ENCODE measurements at places on chromosomes 11 and 22.

- DNase-seq, result no peak
Observed at GRCh38 chr11:131671320-131671719, 300.9 kb downstream of the NTM start.

- DNase-seq, result no peak
Observed at GRCh38 chr11:125621995-125622394, 3.0 kb upstream of the CHEK1 start.

DNA sequence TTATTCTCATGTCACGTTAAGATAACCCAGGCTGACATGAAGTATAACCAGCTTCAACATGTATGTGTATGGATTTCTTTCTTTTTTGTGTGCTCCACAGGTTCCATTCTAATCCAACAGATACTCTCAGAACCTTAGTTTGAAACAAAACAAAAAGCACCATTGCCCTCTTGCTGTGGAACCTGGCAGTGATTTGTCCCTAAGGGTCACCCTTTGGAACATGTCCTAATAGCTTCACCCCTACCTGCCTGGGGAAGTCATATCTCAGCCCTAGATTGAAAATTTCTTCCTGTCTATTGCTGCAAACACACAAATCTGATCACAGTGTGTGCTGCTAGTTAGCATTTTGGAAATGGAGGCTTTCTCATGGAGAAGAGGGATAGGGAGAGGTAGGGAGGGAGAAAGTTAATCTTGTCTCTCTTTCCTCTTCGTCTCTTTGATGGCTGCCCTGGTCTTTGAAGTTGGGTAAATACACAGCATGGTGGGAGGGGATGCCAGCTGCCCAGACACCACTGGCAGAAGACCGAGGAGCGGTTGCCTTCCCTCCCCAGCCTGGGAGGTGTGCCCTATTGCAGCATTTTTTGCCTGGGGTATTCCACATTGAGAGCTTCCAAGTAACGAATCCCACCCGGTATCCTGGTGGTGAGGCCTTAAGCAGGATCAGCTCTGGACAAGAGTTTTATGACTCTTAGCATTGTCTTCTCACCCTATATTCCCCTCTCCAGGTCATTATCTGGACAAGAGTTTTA lies 11.6 kb upstream of the CADM1 start:
- no peak for DNase-seq

DNA sequence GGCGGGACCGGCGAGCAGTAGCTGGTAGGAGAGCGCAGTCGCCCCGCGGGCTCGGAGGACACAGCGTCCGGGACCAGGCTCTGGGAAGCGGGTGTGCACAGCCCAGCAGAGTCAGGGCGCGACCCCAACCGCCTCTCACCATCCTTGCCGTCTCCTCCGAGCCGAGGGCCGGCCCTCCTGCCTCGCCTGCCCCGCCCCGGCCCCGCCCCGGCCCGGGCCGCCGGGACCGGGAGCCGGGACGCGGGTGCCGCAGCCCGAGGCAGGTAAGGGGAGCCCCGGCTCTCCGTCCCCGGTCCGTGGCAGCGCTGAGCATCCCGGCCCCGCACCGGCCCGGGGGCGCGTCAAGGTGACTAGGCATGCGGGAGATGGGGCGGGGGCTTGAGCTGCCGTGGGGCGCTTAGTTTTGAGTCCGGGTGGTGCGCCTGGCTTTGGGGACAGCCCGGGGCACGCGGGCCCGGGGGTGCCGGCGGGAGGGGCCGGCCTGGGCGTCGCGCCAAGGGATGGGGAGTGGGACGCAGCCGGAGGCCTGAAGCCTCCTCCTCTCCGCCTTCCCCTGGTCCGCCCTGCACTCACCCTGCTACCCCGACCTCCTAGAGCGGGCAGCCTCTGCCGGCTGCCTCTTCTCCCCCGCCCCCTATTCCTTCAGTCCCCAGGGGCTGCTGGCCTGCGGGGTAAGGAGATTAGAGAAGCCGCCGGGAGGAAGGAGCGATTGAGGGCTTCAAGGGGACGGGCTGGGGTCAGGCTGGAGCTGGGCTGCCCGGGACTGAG lies at the start of gene ABCG4:
Gene ABCG4, plus strand, starts transcription at position 35 of the 768 bp plus-strand sequence. CDS start 914 bp downstream, outside the sequence.
- no peak for DNase-seq

Data from NCI-H187 treated with DMSO at 0.1 percent for 48 hours (cell line).